ENCODE measurements at places on chromosomes 2 and 18. TPM values are rescaled to one million over a fixed set of nuclear protein-coding genes. Genes with fewer than 3 reads are reported as not detected.

Gene SKA1
- total RNA-seq, result 0.20 TPM

Gene ACVR1C
- total RNA-seq, result 6.2 TPM

- no peak for DNase-seq
- H3K4me1 ChIP-seq, result no peaks in the 10 kb centered on the region
- no peak overlapping the region for H3K27ac ChIP-seq
- H3K36me3 ChIP-seq, result no peaks in the 10 kb centered on the region
- H3K27me3 ChIP-seq, result peaks cover 5% of the 10 kb centered on the region
Observed at GRCh38 chr18:76275727-76276313, 219.2 kb downstream of the ZNF516 start.

Gene EVX2
- total RNA-seq, result not detected

DNA sequence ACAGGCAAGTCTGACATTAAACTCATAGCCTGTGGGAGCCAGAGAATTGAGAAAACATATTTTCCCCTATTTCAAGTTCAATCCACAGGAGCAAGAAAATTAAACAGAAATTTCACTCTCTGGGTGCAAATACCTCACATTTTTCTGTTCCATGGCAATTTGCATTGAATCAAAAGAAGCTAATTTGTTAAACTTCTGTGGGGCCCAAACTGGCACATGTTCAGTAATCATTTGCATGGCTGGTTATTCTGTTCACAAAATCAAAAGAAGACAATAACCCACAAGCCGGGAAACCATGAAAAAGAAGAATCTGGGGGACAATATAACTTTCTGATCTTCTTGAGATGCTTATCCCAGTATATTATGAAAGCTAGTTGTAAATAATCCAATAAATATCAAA is 363.1 kb downstream of the LRP1B start:
- no peaks in the 10 kb centered on the region for H3K27me3 ChIP-seq
- DNase-seq, result no peak
- no peaks in the 10 kb centered on the region for H3K4me1 ChIP-seq
- no peaks in the 10 kb centered on the region for H3K36me3 ChIP-seq

GRCh38 chr2:112906276-112906675 is 4.7 kb upstream of the IL37 start:
- no peak overlapping the region for H3K27ac ChIP-seq
- no peaks in the 10 kb centered on the region for H3K4me1 ChIP-seq
- no peak for DNase-seq
- no peak overlapping the region for H3K4me3 ChIP-seq

DNA sequence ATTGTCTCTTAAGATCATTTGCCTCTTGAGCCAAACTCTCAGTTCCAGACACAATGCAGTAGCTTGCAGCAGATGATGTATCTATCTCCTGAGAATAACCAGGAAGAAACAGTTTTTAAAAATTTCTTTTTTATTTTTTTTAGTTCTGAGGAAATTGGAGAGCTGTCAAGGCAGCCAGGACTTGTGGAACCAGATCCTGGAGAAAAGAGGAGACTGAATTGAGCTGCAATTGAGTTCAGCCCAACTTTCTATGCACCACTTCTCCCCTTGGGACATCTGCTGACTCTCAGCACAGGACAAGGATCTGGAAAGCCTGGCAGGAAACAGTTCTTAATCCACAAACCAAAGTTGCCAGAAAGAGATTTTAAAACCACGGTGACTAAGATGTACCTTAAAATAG is 13.5 kb upstream of the CSRNP3 start:
- no peaks in the 10 kb centered on the region for H3K36me3 ChIP-seq
- no peak overlapping the region for H3K27ac ChIP-seq
- no peak overlapping the region for H3K4me3 ChIP-seq
- no peaks in the 10 kb centered on the region for H3K4me1 ChIP-seq

Gene TYMS
- total RNA-seq, result 1.1 TPM

DNA sequence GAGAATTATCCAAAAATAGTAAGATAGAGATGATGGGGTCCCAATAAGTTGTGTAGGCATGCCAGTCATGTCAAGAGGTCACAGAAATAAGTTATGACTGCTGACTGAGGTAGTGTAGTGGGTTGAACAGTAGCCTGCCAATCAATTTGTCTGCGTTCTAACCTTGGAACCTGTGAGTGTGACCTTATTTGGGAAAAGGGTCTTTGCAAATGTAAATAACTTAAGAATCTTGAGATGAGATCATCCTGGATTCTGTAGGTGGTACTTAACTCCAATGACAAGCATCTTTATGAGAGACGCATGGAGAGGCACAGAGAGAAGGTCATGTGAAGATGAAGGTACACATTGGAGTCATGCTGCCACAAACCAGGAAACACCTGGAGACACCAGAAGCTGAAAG is 31.0 kb downstream of the ACVR1 start:
- no peaks in the 10 kb centered on the region for H3K27me3 ChIP-seq
- no peak overlapping the region for H3K4me3 ChIP-seq
- no peak overlapping the region for H3K27ac ChIP-seq
- H3K4me1 ChIP-seq, result peaks cover 2% of the 10 kb centered on the region
- no peak for DNase-seq
- H3K36me3 ChIP-seq, result no peaks in the 10 kb centered on the region

GRCh38 chr2:98181346-98181745 is 94.4 kb downstream of the VWA3B start:
- no peak overlapping the region for H3K4me3 ChIP-seq
- H3K36me3 ChIP-seq, result no peaks in the 10 kb centered on the region
- H3K27me3 ChIP-seq, result peaks cover 11% of the 10 kb centered on the region
- no peaks in the 10 kb centered on the region for H3K4me1 ChIP-seq

Data from CD4-positive, alpha-beta T cell (primary cell).